ENCODE measurements at places on chromosomes 1 and 21.

GRCh38 chr21:36522219-36522808 lies 42.4 kb upstream of the CLDN14 start:
- no peak for DNase-seq

DNA sequence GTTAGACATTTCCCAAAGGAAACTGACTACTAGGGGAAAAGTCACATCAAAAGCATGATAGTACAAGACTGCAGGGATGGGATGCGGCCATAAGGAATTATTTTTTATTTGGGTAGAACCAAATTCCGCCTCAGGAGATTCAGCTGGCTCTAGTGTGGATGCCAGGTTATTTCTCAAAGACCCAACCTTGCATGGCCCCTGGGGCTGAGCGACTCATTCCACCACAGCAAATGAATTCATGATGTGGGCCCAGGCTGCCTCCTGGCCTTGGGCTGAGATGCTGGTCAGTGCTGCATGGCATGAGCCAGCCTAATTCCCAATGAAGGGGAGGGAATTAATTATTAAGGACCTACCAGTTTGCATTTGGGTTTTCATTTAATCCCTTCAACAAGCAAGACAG lies 11.8 kb downstream of the TMEM35B start:
- DNase-seq, result no peak

DNA sequence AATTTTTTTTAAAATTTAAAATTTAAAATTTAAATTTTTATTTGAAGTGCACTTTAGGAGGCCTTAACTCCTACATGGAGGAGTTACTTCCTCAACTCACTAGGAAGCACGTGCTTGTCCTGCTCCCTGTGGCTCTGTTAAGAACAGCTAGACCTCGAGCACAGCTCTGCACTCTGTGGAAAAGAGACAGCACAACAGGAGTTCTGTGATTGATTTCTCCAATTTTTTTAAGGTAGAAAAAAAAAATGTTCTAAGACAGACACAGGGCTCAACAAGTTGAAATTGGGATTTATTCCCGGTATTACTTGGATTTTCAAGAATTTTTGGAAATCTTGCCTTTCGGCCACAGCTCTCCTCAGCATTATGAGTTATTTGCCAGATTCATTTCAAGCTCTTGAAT lies 356.6 kb upstream of the LYPLAL1 start:
- DNase-seq, result no peak

DNA sequence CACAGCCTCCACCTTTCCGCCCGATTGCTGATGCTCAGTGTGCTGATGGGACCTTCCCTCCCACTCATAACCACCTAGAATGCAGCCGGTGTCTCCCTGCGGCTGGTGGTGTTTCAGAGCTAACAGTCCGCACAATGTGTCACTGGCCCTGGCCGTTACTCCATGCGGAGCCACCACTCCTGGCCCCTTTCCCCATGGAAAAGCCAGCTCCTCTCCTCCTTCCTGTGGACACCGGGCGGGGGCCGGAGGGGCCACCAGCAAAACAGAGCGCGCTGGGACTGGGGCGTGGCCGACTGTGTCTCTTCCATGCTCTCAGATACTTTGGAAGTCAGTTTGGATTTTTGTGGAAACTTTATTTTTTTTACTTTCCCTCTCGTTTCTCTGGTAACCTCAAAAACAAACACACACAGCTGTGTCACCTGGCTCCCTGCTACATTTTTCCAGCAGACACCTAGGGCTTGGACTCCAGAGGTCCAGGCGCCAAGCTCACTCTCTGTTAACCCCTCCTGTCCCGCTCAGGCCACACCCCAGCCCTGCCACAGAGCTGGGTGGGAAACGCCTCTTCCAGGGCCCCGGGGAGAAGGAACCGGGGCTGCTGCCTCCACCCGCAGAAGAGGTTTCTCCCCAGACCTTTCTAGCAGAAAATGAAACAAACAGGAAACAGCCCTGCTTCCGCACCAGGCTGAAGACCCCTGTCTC lies 32.5 kb upstream of the COL6A2 start:
- peak; percentile 84 for DNase-seq

GRCh38 chr1:117612517-117613248 lies 6.8 kb downstream of the TENT5C start:
- DNase-seq, result peak; percentile 73

GRCh38 chr1:32695098-32695904 lies 7.3 kb downstream of the SYNC start:
- DNase-seq, result peak; percentile 74

DNA sequence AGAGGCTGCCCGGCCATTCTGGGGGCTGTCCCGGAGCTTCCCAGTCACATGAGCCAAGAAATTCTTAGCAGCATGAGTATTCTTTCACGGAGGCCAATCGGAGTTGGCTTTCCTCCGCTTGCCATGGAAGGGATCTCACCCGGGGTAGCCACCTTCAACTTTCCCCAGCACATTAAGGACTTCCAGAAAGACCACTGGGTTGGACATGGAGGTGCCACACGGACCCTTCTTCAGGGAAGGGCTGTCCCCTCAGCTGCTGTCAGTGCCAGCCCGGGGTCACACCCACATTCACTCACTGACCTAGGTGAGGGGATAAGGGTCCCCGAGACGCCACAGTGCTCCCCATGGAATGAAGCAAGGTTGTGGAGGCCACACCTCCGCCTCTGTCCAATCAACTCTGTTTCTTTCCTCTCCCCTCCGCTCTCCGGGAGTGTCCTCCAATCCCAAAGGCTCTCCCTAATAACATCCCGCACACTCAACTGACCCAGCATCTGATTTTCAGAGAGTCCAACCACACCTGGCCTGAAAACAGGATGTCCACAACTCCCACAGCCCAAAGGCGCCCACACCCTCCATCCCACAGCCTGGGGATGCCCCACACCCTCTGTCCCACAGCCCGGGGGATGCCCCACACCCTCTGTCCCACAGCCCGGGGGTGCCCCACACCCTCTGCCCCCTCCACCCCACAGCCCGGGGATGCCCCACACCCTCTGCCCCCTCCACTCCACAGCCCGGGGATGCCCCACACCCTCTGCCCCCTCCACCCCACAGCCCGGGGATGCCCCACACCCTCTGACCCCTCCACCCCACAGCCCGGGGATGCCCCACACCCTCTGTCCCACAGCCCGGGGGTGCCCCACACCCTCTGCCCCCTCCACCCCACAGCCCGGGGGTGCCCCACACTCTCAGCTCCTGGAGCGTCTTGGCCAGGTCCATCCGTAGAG lies 19.4 kb downstream of the RSPH1 start:
- DNase-seq, result no peak

GRCh38 chr21:46375560-46376230 lies 51.7 kb downstream of the PCNT start:
- DNase-seq, result no peak

- peak; percentile 75 for DNase-seq
Measured at GRCh38 chr1:6490181-6491080, 1.0 kb downstream of the PLEKHG5 start.

GRCh38 chr1:207837673-207838072 lies 73.3 kb downstream of the CD34 start:
- DNase-seq, result no peak

GRCh38 chr1:187226396-187226795 lies 397.6 kb downstream of the PLA2G4A start:
- DNase-seq, result peak; percentile 2

DNA sequence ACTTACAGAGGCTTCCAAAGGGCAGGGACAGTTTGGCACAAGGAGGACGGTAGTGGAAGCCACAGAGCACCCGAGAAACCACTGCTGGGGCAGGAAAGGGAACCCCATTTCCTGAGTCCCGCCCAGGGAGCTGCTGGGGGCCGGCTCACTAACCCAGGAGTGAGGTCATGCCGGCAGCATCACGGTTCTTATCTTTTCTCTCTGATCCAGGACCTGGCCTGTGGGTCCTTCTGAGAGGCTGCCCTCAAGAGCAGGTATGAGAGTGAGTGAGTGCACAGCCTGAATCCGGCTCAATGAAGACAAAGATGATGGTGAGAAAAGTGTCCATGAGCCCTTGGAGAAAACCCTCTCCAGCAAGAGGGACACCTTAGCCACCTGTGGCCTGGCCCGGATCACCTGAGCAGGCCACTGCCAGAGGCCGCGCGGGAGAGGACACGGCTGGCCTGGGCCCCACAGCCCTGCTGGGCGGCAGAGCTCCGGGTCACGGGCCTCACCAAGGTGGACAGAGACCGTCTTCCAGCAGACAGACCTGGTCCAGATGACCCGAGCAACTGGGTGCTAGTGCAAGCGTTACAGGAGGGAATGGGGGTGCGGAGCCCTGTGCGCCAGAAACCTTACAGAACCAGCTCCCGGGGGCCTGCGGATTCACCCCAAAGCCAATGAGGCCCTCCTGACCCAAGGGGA lies 94.9 kb downstream of the RIPK4 start:
- no peak for DNase-seq

DNA sequence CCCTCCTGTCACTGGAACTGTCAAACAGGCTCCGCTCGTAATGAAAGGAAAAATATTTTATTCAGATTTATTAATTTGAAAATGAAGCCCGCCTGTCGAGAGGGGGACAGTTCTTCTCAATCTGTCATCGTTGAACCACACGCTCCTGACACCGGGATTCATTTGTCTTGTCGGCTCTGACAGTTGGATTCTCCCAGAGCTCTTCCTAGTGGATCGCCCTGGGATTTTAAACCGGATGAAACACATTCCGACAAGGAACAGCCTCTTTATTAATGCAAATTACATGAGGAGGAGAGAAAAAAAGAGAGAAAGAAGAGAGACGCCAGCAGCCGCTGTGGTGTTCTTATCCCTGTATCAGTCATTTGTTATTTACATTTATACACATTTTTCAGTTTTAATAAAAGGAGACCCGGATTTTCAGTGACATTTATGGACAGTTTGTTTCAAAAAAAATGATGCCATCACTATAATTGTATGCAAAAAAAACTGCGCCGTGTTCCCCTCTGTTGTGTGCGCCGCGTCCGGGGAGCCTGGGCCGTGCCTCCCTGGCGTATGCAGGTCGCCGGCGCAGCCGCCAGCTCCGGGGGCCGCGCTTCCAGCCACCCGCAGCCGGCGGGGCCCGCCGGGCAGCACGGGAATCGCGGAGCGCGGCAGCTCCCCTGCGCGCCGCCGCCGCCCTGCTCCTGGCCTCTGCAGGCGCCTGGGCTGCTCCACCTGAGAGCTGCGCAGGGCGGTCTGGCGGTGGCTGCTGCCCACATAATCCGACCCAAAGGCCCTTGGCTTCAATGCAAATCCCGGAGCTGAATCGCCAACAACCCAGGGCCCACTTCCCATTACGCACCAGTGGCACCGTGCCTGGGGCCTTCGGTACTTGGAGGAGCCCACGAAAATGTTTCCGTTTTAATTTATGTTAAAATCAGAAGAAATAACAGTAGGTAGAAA lies 237.9 kb upstream of the PBX1 start:
- DNase-seq, result peak; percentile 16

- DNase-seq, result peak; percentile 13
Measured at GRCh38 chr1:117447661-117448060, 80.4 kb downstream of the MAN1A2 start.

GRCh38 chr1:71343686-71344416 lies 263.0 kb upstream of the ZRANB2 start:
- no peak for DNase-seq

DNA sequence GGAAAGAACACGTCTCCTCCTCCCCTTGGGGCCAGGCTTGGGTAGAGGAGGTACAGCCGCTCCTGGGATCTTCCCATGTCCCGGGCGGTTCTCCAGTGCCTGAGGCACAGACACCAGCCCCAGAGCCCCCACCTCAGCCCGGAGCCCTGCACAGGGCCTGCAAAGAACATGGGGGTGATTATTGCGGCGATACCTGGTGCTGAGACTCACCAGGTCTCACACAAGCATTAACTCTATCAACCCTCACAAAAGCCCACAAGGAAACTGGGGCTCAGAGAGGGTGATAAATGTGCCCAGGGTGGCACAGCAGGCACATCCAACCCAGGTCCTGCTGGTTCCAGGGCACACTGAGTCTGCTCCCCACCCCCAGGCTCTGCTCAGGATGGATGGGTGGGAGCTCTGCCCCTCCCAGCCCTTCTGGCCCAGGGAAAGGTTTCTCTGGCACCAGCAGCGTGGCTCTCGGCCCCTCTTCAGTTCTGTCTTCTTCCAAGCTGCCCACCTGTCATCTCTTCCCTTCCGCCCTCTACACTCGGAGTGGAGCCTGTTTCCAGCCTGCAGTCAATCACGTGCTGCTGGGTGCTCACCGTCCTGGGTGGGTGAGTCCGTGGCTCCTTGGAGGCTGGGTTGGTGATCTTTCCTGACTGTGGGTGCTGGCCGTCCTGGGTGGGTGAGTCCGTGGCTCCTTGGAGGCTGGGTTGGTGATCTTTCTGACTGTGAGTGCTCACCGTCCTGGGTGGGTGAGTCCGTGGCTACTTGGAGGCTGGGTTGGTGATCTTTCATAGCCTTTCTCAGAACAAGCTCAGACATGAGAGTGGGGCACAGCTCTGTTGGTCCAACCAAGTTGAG lies 53.6 kb upstream of the AJAP1 start:
- no peak for DNase-seq

DNA sequence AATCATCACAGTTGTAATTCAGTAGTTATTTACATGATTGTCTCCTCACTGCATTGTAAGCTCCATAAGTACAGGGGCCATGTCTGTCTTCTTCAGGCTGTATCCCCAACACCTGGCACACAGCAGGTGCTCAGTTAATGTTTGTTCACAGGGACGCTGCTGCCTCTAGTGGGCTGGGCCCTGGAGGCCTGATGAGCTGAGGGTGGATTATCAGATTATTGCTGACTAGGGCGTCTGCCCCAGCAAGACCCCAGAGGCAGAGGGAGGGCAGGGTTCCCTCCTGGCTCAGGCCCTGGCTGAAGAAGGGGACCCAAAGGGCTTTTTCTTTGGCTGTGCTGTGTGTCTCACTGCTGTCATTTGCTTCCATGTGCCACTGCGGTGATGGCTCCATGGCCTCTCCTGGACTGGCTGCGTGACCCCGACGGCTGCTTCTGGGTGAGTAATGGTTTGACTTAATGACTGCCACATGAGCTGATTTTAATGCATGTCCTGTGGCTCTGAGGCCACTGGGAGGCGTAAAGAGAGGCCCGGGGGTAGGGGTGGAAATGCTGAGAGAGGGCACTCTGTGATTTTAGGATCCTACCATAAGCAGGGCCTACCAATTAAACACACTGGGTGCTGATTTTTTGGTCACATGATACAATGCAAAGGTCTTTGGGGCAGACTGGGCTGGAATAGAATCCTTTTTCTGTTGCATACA lies 20.8 kb upstream of the EPB41 start:
- DNase-seq, result peak; percentile 60

- DNase-seq, result no peak
Measured at GRCh38 chr1:45033356-45033755, 21.3 kb downstream of the UROD start.

GRCh38 chr1:193411215-193411614 lies 224.8 kb upstream of the B3GALT2 start:
- DNase-seq, result no peak

GRCh38 chr1:19220991-19221390 lies 10.9 kb upstream of the UBR4 start:
- no peak for DNase-seq

DNA sequence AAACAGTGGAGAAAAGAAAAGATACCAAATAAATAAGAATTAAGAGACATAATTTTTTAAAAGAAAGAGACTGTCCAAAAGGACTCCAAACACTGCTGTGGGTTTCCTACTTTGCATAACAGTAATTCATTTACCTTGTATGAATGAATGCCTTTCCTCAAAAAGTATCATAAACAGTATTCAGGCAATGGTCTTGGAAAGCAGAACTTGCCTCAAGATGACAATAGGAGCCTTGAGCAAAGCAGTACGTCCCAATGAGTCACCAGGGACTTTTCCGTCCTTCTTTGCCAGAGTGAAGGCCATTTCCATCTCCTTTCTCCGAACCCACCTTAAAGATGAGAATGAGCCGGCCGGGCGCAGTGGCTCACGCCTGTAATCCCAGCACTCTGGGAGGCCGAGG lies 186.4 kb downstream of the ZBTB18 start:
- DNase-seq, result no peak

- peak; percentile 36 for DNase-seq
Measured at GRCh38 chr1:65668368-65668767, 124.3 kb upstream of the PDE4B start.
